CD4-positive, alpha-beta T cell treated with Interleukin-21 for 1 hour (primary cell): ENCODE measurements at places on chromosomes 4 and X.
A peak's percentile ranks its signal among the peaks of the same experiment; 100 is the strongest.

- no peak for DNase-seq
Measured at GRCh38 chr4:28792917-28793597, 1927.1 kb upstream of the PCDH7 start.

DNA sequence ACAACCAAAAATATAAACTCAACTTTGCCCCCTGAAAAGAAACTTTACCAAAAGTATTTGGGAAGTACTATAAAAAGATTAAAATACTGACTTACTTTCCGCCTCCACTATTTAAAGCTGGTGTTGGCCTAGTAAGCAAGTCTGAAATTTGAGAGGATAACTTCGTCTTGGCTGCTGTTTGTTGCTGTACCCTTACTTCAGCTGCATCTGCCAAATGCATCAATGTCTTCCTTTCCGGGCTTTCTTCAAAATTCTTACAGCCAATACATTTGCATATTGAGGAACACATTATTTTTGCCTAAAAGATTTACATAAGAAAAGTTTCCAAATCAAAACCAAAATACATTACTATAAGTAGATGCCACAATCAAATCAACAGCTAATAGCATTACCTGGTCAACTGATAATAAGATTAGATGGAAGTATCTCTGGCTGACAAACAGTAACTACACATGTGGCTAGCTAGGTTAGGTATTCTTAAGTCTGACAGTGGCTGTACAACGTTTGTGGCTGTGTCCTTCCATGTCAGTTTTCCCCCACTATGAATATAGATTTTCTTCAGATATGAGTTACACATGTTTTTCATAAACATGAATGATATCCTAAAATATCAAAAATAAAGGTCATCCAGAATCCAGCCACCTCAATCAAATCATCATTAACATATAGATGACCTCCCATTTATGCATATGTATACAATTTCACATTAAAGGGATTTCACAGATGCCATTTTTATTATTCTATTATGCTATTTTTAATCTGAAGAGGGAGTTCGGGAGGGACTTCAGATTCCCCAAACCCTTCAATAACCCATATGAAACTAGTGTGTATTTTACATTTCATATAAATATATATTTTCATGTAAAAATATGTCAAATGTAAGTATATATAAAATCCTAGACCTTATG, 30.6 kb downstream of the THAP9 start:
- no peak for DNase-seq

DNA sequence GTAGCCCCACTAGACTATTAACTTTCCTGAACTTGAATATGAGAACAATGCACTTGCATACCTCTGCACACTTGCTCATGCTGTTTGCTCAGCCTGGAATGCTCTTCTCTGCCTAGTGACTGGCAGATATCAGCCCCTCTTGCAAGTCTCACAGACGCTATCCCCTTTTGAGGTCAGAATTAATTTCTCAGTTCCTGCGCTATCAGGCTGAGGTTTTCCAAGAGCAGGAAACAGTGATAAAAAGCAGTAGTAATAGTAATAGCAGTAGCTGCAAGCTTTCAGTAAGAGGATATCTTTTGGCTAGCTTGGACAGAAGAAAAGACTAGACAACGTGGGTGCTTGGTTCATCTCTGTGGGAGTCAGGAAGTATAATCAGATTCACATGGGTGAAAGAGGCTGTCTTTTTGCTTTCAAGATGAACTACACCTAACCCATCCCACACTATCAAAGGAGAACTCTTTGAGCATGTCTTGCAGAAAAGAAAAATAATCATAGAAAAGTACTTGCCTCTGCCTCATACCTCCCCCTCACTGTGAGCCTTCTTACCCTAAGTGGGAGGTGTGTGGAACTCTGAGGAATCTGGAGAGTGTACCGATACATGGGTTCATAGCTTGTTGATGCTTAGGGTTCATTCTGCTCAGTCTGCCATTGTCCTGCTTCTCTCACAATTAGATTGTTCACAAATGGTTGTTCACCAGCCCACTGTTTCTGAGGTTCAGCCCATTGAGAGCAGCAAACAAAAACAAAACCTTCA, 11.3 kb upstream of the DRP2 start:
- DNase-seq, result peak; percentile 1

- no peak for DNase-seq
Measured at GRCh38 chrX:70043685-70044084, 6.1 kb downstream of the AWAT2 start.

GRCh38 chrX:69430785-69431184, 73.3 kb upstream of the NALF2 start:
- DNase-seq, result no peak

DNA sequence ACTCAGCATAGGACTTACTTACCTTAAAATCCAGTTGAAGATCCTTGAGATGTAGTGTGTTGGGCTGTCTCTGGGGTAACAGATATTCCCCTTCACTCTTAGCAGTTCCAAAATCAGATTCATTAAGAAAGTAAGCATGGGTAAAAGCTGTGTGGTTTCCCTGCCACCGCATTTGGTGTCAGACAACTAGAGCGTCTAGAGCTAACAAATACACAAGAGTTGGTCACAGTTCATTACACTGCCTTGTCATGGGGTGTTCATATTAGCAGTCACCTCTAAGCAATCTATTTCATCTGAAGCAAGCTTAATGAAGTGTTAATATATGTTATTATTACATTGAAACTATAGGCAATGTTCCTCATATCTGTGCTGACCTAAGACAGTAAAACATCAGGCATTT, 342.8 kb downstream of the PPARGC1A start:
- no peak for DNase-seq

GRCh38 chrX:151004085-151004484, 20.9 kb downstream of the HMGB3 start:
- no peak for DNase-seq

DNA sequence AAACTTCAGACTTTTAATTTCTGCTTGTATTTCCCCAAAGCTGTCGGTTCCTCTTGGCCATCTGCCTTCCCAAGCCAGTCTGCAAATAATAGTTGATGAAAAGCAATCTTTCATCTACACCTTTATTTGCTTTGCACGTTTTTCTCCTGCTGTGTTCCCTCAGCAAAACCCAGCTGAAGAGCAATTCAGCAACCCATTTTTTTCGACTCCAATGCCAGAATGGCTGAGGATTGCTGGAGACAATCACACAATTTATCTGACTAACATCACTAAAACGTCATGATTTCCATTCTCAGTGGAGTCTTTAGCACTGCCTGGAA, 94.3 kb downstream of the GPRIN3 start:
- DNase-seq, result no peak

DNA sequence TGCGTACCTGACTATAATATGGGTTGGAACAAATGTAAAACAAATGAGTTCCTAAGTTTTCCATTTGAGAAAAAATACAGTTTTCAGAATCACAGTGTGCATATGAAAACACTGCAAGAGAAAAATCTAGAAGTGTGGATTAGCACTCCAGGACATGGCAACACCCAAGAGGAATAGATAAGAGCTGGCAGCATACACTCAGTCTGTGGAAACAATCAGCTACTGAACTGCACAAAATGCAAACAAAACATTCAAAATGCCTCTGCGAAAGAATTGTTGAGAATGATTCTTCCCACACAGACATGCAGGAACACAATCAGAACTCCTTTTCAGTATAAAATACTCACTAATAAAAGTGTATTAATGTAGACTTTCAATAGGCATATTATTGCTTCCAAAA, 39.9 kb downstream of the ATP8A1 start:
- DNase-seq, result no peak

DNA sequence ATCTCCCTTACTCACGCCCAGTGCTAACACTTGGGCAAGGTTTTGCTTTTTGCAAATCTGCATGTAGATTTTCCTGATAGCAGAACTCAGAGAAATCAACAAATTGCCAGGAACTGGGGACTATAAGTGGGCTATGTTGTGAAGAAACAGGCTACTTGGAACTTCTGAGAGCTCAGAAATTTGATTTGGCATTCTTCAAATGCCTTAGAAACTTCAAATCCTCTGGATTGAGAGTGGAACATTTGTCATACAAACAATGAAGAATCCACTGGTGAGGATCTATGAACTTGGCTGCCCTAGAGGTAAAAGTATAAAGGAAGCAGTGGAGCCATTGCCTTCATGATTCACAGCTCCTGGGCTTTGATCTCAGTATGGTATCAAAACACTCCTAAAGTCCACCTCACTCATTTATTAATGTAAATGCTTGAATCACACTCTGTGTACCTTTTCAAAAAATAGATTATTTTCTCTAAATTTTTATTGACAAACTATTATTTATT, 126.0 kb downstream of the GLRA3 start:
- no peak for DNase-seq

DNA sequence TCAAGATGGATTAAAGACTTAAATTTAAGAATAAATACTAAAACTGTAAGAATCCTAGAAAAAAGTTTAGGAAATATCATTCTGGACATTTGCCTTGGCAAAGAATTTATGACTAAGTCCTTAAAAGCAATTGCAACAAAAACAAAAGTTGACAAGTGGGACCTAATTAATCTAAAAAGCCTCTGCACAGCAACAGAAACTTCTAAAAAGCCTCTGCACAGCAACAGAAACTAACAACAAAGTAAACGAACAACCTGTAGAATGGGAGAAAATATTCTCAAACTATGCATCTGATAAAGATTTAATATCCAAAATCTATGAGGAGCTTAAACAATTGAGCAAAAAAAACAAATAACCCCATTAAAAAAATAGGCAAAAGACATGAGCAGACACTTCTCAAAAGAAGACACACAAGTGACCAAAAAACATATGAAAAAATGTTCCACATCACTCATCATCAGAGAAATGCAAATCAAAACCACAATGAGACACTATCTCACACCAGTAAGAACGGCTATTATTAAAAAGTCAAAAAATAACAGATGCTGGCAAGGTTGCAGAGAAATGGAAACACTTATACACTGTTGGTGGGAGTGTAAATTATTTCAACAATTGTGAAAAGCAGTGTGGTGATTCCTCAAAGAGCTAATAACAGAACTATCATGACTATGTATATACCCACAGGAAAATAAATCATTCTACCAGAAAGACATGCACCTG, 5.5 kb upstream of the OPRPN start:
- DNase-seq, result no peak

DNA sequence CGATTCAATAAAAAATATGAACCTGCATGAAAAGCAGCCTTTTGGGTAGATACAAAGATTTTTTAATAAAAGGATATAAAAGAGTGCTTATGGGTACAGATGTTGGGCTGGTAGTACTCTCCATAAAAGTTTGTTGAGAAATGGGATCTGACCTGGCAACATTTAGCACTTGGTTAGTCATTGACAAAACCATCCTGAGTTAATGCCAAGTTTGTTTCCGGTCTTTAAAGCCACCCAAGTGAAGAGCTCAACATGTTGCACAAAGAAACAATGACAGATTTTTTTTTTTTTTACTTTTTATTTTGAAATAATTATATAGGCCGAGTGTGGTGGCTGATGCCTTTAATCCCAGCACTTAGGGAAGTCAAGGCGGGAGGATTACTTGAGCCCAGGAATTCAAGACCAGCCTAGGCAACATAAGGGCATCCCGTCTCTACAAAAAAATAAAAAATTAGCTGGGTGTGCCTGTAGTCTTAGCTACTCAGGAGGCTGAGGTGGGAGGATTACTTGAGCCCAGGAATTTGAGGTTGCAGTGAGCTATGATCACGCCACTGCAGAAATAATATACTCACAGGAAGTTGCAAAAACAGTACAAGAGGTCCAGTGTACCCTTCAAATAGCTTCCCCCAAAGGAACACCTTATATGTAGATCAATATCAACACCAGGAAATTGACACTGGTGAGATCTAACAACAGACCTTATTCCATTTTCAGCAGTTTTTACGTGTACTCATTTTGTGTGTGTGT, 16.6 kb downstream of the CHST7 start:
- DNase-seq, result no peak

- no peak for DNase-seq
Measured at GRCh38 chr4:142142366-142143054, 506.1 kb downstream of the IL15 start.

DNA sequence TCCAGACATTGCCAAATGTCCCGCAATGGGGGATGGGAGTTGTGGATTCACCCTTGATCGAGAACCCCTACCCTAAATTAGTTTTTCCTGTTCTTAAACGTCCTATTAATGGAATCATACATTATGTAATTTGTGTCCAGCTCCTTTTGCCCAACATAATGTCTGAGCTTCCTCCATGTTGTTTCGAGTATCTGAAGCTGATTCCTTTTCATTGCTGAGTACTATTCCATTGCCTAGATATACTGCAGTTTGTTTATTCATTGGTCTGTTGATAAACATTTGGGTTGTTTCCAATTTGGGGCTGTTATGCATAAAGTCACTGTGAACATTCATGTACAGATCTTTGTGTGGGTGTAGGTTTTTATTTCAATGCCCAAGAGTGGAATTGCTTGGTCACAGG, 251.3 kb downstream of the BCOR start:
- DNase-seq, result no peak

DNA sequence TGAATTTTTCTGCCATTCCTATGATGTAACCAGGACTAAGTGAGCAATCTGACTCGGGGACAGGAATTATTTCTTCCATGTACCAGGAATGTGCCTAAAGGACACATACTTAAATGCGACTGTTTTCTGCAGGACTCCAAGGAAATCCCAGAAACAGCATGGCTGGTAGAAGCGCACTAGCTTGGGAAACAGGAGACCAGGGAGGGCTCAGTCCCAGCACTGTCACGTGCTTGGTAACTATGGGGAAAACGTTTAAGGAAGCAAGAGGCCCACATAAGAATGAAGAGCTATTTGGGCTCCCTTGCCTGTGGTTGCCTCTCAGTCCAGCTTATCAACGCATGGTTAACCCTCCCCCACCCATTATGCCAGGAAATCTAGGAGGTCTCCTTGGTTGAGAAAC, 19.6 kb downstream of the MPP1 start:
- DNase-seq, result no peak

GRCh38 chrX:57587062-57587461, 4.7 kb upstream of the ZXDB start:
- DNase-seq, result no peak

GRCh38 chr4:30789219-30789671, 69.1 kb downstream of the PCDH7 start:
- no peak for DNase-seq

GRCh38 chr4:36159208-36159607, 85.1 kb downstream of the ARAP2 start:
- DNase-seq, result peak; percentile 6

DNA sequence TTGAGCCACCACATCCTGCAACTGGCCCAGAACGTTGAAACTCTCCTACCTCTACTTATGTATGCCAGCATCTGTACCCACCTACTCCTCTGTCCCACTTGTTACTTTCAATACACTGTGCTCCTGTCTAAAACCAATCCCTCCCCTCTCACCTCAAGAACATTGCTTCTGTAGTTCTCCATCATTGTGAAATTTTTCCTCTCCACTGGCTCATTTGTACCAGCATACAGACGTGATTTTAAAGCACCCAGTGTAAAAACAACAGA, 25.5 kb upstream of the USO1 start:
- peak; percentile 3 for DNase-seq

- no peak for DNase-seq
Measured at GRCh38 chr4:181944527-181944926, 298.7 kb upstream of the TENM3 start.

DNA sequence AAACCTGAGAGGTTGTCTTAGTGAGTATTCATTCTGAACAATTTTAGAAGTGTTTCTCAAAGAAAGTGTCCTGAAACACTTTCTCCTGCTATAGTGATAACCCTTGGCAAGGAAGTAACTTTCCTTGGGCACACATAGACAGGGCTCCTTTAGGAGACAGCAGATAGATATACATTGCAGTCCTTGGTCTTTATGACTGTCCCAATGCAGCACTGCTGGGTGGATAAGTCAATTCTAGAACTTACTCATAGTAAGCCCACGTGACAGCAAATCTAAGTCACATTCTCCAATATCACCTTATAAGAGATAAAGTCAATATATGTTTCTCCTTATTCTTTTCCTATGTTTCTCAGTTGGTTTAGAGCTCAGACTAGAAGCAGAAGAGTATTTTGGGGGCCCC, 46.7 kb downstream of the GPRASP3 start:
- DNase-seq, result no peak
